GM18507 (cell line): ENCODE measurements at places on chromosomes 5 and 9.

GRCh38 chr9:137369061-137369787, 53.7 kb downstream of the EXD3 start:
- no peak for DNase-seq

GRCh38 chr5:168603746-168604145, 24.6 kb upstream of the PANK3 start:
- no peak for DNase-seq

GRCh38 chr5:173618927-173619519, 2.6 kb upstream of the BOD1 start:
- peak; percentile 33 for DNase-seq

DNA sequence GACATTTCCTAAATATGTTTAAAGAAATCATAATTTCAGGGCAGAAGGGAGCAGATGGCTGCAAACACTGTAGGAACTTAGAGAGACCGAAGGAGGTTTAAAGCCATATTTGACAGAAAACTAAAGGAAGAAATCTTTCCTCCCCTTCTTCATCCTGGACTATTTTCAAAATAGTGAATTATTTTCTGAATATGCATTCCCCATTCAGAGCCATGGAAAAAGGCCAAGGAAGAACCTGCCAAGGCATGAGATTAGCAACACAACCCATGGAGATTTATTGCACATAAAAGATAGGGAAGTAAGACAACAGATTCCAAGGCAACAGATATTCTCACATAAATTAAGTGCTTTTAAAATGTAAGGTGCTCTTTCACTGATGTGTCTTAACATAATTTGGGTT, 233.3 kb upstream of the ADAMTS16 start:
- DNase-seq: no peak

- no peak for DNase-seq
Measured at GRCh38 chr9:136939996-136940525, 4.5 kb downstream of the FBXW5 start.

DNA sequence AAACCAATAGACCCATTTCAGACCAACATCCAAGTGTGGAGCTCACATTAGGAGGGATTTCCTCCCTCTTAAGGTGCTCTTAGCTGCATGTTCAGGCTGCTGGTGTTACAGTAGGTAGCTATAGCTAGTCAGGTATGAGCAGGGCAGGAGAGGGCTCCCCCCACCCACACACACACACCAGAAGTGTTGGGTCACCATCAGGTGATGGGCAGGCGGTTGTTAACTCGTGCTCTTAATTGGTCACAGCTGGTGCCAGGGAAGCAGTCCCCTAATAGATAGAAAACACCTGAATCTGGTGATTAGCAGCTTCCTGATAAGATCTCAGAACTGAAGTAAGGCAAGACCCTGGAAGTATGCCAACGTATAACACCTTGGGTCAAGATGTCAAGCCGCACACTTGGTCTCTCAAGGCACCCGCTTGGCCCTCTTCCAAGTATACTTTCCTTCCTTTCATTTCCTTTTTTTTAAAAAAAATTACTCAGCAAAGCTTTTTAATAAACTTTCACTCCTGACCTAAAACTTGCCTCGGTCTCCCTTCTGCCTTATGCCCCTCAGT, 532.4 kb downstream of the DNAH5 start:
- no peak for DNase-seq

- DNase-seq: no peak
Measured at GRCh38 chr5:84286662-84287061, 98.0 kb downstream of the EDIL3 start.

- DNase-seq: no peak
Measured at GRCh38 chr5:25573691-25574090, 928.9 kb upstream of the CDH10 start.

GRCh38 chr9:128341435-128341849, 1.1 kb downstream of the SLC27A4 start:
- peak; percentile 51 for DNase-seq

GRCh38 chr5:25618821-25619220, 974.0 kb upstream of the CDH10 start:
- DNase-seq: no peak

DNA sequence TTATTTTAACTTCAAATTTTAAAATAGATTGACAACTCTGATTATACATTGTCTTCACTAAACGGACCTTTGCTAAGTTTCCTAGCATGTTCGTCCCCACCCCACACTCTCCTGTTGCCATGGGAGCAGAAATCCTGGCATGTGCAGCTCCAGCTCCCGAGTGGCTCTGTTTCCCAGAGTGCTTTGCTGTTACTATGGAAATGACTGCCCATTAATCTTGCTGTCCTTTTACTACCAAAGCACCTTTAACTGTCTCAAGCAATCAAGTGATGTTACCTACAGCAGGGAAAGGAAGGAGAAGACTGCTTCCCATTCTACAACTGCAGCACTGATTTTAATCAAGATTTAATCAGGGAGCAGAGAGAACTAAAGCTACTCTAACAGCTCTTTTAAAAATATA, 212.0 kb upstream of the KIF2A start:
- DNase-seq: no peak

DNA sequence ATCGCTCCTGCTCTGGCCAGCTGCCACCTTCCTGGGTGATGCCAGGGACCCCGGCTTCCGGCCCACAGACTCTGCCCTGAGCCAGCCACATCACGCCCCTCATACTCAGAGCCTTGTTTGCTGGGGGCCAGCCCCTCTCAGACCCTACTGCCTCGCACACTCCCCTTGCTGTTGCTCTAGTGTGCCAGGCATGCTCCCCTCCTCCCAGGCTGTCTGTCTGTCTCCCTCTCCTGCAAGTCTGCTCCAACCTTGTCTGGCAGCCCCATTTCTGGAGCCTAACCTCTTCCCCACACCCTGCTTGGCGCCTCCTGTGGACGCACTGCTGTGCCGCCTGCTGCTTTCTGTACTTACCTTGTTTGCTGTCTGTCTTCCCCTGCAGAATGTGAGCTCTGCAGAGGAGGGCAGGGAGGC, 184.7 kb downstream of the HSPA4 start:
- no peak for DNase-seq

GRCh38 chr5:133242221-133242835, 190.5 kb downstream of the HSPA4 start:
- no peak for DNase-seq

DNA sequence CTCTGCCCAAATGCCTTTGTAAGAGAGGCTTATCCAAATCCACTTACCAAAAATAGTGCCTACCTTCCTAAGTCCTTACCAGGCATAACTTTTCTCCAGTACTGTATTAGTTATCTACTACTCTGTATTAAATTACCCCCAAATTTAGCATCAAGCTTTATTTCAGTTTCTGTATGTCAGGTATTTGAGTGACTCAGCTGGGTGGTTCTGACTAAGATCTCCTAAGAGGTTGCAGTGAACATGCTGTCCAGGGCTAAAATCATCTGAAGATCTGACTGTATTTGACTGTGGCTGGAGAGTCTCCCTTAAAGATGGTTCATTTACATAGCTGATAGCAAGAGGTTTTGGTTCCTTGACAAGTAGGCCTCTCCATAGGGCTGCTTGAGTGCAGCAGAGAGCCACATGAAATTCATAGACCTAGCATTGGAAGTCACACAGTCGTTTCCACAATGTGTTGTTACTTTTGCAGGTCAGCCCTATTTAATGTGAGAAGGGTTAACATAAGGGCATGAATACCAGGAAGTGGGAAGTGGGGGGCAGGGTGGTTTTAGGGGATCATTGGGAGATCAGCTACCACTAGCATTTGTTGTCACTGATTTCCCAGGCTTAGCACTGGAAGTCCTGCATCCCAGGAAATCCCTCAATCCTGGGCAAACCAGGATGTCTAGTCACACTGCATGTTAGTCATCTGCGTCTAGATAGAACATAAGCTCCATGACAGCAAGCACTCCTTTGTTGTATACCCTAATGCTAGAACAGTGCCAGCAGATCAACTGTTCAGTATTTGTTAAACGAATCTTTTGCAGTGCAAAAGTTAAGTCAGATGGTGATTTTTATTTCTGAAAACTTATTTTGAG, 2.0 kb upstream of the ZNF622 start:
- no peak for DNase-seq

DNA sequence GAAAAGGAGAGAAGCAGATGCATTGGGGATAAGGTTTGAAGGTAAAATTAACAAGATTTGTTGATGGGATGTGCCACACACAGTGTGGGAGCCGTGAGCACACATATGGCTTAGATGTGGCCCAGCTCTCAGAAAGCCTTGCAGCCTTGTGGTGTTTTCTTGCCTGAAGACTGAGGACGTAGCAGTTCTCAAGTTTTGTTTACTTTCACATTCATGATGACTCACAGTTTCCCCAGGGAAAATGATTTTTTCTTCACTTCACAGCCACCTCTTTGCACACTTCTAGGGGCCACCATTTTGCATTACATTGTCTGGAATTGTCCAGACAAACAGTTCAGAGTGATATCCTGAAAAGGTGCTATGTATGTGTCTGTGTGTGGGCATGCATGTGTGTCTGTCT, 126.2 kb downstream of the BASP1 start:
- DNase-seq: peak; percentile 18

- peak; percentile 67 for DNase-seq
Measured at GRCh38 chr9:36102742-36103495, 33.6 kb upstream of the GLIPR2 start.

DNA sequence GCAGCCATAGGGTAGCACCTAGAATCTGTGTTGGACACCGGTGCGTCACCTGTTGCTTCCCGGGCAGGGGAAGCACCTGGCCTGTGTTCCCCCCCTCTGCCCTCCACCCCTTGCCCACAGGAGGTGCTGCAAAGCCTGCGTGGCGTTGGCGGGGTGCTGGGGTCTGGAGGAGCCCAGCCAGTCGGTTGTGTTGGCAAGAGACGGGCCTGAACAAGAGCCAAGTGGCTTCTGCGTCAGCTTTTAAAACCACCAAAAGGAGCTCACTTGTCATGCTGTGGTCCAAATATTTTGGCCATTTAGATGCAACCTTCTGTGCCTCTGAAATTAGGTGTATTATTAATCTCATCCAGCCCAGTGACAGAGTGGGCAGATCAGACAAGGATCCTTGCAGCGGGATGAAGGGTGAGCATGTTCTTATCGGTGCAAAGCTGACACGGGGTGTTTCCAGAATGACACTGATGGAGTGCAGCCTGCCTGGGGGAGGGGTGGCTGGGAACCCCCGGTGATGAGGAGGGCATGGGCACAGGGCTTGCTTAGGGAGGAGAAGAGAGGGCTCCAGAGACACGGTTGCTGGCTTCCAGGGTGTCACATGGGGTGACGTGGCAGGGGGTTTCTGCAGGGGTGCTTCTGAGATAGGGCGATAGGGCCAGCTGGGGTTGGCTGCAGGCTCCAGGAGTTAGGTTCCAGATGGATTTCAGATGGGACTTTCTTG, 9.7 kb upstream of the RXRA start:
- DNase-seq: no peak
